AG04449 (cell line): ENCODE measurements at places on chromosomes 1 and 21.

- no peak for DNase-seq
Observed at GRCh38 chr1:201764166-201764565, 64.8 kb upstream of the IPO9 start.

DNA sequence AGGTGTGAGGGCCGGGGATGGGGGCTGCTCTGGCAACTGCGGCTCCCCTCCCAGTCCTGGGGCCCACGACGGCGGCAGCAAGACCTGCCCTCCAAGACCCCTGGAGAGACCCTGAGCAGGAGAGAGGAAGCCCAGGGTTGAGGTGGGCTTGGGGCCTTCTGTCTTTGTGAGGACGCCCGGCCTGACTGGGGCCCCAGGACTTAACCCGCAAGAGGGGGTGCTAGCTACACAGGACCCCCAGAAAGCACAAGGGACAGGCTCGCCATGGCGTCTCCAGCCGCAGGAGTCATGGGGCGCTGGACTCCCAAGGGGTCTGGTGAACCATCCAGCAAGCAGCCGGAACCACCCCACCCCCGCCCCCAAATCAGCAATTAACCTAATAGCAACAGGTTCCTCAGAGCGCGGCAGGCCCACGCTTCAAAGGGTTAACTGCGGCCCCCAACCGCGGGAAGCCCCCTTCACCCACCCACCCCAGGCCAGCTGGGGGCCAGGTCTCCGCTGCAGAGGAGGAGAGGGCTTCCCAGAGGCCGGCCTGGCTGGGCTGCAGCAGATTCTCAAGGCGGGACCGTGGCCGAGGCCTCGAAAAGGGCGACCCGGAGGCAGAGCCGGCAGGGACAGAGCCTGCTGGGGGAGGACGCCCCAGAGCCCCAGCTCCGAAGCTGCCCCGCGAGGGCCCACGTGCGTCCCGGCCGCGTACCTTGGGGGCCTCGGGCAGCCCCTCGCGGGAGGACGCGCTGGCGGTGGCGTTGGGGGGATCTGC is 525 bp downstream of the C1QTNF12 start:
- no peak for DNase-seq

DNA sequence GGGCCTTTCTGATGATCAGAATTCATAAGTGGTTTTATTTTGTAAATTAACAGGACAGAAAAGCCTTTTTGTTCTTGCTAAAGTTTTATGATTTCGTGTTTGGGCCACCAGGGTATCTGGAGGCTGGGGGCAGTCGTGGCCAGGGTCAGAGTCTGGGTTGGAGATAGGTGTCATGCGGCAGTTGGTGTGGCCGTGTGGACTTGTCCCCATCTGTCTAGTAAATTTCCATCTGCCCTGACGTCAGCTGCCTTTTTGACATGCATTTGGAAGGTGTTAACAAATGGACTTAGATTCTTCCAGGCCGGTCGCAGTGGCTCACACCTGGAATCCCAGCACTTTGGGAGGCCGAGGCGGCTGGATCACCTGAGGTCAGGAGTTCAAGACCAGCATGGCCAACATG is 56.8 kb downstream of the SKI start:
- DNase-seq: no peak

DNA sequence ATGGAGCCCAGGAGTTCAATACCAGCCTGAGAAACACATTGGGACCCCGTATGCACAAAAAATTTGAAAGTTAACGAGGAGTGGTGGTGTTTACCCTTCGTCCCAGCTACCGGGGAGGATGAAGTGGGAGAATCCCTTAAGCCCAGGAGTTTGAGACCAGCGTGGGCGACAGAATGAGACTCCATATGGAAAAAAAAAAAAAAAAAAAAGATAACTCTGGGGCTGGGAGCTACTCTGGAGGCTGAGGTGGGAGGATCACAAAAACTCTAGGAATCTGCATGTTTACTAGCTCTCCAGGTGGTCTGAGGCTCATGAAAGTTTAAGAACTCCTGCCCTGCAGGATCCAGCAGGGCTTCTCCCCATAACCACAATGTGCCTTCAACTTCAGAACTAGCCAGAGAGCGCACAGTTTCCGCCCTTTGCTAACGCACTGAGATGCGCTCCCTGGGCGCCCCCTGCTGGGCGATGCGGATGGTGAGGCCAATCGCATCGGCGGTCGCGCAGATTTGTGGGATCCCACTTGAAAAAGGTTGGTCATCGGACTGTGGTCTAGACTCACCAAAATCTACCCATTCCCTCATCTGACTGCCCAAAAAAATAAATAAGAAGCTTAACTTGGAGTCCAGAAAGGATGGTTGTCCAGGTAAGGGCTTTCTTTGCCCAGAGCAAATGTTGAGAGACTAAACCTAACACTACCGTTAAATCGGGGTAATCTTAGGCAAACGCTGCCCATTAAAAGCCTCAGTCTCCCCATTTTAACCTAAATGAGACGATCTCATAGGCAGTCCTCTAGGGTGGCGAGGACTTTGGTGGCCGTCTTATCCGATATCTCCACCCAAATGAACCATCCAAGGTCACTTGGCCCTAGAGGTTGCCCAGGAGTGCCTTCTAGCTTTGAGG is 8.8 kb downstream of the ZNF683 start:
- DNase-seq: no peak

GRCh38 chr1:47590523-47591225 is 152.8 kb downstream of the FOXD2 start:
- no peak for DNase-seq

GRCh38 chr1:93681101-93681988 is at the start of gene BCAR3:
TSS of gene BCAR3 (minus strand) at chr1:93681837. CDS start at chr1:93674930, 6,907 bp downstream.
- no peak for DNase-seq

DNA sequence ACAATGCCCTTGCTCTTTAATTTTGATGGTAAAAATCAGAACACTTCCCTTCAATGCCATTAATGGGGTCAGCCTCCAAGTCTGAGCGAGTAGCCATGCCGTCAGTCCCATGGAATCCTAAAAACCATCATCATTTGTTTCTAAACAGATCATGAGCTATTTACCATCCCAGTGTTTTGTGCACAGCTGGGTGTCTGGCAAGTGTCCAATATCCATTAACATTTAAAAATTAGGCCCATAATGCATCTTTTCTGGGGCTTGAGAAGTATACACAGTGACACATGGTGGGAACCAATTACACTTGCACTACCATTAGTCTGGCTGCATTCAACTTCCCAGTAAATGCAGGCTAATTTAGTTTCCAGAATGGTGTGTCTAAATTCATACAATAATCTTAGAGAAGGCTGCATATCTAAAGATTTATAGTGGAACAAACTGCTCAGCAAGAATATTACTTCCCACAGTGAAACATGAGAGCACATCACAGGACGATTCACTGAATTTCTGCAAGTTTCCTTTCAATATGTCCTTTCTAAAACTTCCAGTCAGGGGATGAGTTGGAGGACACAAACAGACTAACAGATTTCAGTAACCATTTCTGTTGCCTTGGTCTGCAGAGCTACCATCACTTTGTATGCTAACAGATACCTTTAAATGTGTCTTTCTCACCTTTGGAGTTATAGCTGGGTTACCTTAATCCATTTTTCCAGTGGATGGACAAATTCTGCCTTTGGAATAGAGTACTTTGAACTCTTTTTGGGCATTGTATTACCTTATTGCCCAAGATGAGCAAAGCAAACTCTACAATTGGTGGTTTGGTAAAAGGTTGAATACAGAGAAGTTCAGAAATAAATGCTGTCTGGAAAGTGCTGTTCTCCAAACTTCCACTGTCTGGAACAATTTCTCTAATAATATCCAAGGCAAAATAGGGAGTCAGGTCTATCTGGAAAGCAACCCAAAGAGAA is 258.0 kb downstream of the PTBP2 start:
- no peak for DNase-seq

- DNase-seq: no peak
Observed at GRCh38 chr1:220921498-220921897, 42.3 kb downstream of the HLX start.

DNA sequence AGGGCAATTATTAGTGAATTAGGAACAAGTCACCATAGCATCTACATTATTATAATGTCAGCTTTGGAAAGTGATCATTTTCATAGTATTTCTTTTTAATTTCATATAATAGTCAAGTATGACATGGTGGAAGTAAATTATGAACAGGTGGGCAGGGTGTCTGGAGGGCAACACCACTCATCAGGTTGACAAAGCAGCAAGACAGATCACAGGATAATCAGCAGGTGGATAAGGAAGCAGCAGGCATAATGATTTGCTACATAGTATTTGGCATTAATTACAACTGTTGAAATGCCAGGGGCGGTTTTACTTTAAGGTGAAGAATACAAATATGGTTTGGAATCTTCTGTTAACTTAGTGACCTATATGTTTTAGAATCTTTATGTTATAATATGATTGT is 1342.2 kb downstream of the PLA2G4A start:
- no peak for DNase-seq

DNA sequence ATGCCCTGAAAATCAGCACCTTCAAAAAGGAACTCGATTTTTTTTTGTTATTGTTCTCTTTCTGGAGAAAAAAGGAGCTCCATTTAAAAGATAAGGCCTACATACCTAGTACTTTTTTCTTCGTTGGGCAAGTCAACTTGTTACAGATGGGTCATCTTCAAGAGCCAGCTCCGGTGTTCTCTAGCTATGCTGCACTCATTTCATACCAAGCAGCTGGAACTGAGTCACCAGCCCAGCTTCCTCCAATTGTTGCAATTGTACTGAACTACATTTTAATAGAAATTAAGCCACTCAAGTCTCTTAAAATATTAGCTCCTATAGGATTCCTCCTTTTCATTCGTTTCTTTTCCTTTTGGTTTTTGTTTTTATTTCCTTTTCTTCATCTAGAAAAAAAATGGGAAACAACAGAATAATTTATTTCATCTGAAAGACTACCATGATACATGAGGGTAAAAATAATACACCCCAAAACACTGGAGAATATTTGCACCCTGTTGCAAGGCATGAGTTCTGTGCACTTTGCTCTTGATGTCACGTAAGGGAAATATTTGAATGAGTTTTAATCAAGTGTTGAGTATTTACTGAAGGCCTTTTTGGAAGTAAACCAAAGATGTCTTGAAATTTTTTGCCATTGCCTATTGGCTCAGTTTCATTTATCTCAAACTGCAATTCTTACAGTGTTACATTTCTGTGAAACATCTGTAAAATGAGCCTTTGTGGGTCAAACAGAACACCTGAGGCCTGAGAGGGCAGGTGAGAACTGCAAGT is 60.5 kb downstream of the CLIC4 start:
- no peak for DNase-seq

- no peak for DNase-seq
Observed at GRCh38 chr1:25106976-25107642, 125.2 kb downstream of the SYF2 start.

GRCh38 chr1:68051475-68051874 is 1.0 kb upstream of the DIRAS3 start:
- no peak for DNase-seq

DNA sequence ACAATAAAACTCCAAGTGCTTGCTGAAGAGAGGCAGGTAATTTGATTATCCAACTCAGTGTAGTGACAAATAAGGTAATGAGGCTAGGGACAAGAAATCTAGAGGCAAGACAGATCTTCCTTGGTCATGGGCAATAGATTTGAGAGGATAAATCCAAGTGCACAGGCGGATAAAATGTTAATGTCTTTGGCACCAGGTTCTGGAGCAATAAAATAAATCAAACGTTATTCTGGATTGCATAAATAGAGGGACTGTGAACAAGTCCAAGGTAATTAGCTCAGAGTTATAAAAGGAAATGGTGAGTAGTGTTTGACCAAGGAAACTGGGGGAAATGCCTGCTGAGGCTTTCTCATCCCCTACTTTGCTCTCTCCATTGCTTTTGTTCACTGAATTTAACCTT is 329.3 kb upstream of the PROX1 start:
- DNase-seq: no peak
